Natural killer cell (primary cell): ENCODE measurements at places on chromosomes 2 and 18. TPM values are rescaled to one million over a fixed set of nuclear protein-coding genes. Genes with fewer than 3 reads are reported as not detected.
A peak's percentile ranks its signal among the peaks of the same experiment; 100 is the strongest.

DNA sequence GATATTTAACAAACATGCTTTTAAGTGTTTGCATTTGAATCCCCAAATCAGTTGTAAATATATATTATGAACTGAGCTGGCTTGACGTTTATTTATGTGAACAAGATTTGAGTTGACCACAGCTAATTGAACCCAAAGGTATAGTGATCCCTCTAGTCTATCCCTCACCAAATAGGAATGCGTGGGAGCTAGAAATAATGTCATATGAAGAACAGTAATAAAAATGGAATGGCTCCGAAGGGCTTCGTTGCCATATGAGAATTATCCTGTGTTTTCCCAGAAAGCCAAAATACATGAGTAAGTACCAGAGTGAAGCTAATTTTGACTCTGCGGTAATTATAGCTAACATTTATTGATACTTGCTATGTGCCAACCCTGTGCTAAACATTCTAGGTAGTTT lies 142.7 kb downstream of the ADCYAP1 start:
- no peaks in the 10 kb centered on the region for H3K36me3 ChIP-seq
- no peak overlapping the region for H3K4me3 ChIP-seq
- no peaks in the 10 kb centered on the region for H3K27me3 ChIP-seq
- no peaks in the 10 kb centered on the region for H3K4me1 ChIP-seq

Gene AGXT
- not detected for total RNA-seq

DNA sequence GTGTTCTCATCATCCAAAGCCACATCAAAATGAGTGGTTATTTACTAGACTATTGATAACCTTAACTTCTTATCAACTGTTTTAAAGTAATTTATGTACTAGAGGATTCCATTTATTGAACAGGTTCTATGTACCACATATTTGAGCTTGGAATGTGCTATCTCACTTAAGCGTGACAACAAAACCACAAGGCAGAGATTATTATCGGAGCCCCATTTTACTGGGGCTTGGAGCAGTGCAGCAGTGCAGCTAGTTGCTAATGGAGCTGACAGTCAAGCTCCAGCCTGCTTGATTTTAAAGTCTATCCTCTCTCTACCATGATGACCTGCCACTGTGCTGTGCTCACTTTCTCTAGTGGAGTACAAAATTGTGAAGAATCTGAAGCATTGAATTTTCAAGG lies 24.6 kb downstream of the GCG start:
- H3K27ac ChIP-seq, result no peak overlapping the region
- no peak overlapping the region for H3K4me3 ChIP-seq
- no peaks in the 10 kb centered on the region for H3K36me3 ChIP-seq
- no peaks in the 10 kb centered on the region for H3K27me3 ChIP-seq

Gene ANKRD62
- not detected for total RNA-seq

DNA sequence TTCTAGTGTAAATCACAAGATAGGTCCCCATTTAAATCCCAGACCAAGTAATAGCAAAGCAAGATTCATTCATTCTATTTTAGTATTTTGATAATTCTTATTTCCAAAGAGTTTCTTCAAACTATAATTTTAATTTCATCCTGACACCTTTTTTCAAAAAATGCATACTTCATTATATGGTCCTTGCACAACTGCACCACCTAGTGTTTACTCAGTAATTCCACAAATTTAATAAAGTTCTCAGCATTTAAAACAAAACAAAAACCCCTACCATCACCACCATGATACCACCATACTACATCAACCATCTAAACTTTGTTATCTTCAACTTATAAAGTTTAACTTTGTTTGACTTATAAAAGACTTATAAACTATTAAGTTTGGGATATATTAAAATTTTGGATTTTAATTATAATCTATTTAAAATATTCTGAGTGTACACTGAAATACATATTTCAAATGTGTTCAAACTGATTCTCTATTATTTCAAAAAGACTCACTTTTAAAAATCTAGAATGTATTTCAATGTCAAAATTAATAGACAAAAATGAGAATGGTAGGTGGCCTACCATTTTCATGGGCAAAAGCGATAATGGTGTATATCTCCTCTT lies 44.2 kb downstream of the WDPCP start:
- peak; percentile 18 for DNase-seq
- H3K4me1 ChIP-seq, result no peaks in the 10 kb centered on the region
- H3K36me3 ChIP-seq, result no peaks in the 10 kb centered on the region
- H3K27ac ChIP-seq, result no peak overlapping the region
- no peaks in the 10 kb centered on the region for H3K27me3 ChIP-seq

Gene CXCR1
- total RNA-seq, result 9.1 TPM

Gene IL36B
- total RNA-seq, result not detected

- no peak for DNase-seq
- H3K27me3 ChIP-seq, result no peaks in the 10 kb centered on the region
- H3K36me3 ChIP-seq, result peaks cover 12% of the 10 kb centered on the region
- no peak overlapping the region for H3K27ac ChIP-seq
- H3K4me1 ChIP-seq, result peaks cover 10% of the 10 kb centered on the region
- H3K4me3 ChIP-seq, result no peak overlapping the region
Observed at GRCh38 chr18:49495076-49495475, 8.0 kb upstream of the C18orf32 start.

- no peak overlapping the region for H3K4me3 ChIP-seq
- H3K36me3 ChIP-seq, result no peaks in the 10 kb centered on the region
- H3K27ac ChIP-seq, result no peak overlapping the region
- H3K4me1 ChIP-seq, result peaks cover 14% of the 10 kb centered on the region
Observed at GRCh38 chr2:108963057-108963456, 26.0 kb downstream of the EDAR start.

- no peak overlapping the region for H3K4me3 ChIP-seq
- no peak for DNase-seq
- H3K27ac ChIP-seq, result no peak overlapping the region
- no peaks in the 10 kb centered on the region for H3K36me3 ChIP-seq
- no peaks in the 10 kb centered on the region for H3K4me1 ChIP-seq
Observed at GRCh38 chr2:240182476-240182875, 42.0 kb upstream of the OTOS start.

- DNase-seq, result no peak
- H3K36me3 ChIP-seq, result no peaks in the 10 kb centered on the region
- no peak overlapping the region for H3K27ac ChIP-seq
- H3K4me1 ChIP-seq, result no peaks in the 10 kb centered on the region
- no peak overlapping the region for H3K4me3 ChIP-seq
- no peaks in the 10 kb centered on the region for H3K27me3 ChIP-seq
Observed at GRCh38 chr2:224178056-224178455, 139.0 kb upstream of the SERPINE2 start.

DNA sequence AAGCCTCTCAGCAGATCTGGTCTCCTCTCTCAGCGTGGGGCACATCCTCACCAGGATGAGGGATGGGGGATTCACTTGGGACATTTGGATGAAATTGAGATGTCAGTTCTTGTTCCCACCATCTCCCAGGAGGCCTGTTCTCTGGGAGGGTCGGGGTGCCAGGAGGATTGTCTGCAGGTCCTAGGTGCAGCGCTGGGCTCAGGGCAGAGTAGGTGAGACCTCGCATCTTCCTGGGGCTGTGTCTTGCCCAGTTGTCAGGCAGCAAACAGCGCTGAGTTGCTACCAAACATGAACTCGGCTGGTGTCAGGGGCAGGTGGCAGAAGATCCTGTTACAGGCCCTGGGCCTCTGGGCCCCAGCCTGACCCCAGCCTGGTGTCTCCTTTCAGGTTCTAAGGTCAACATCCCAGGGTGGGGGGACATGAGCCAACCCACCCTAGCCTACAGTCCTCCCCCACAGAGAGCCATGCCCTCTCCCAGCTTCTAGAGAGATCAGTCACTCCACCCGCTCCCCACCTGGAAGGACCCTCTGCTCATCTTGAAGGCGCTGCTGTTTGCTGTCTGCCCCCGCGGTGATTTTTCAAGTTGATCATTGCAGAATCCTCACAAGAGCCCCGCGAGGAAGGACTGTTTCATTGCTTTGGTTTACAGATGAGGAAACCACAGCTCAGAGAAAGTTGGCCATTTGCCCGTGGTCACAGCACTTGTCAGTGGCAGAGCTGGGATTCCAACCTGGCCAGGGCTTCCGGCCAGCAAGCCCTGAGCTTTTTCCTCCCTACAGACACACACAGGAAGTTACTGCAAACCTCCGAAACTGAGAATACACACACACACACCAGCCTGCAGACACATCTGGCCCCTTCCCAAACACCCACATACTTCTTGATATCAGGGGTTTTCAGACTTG lies 83.9 kb downstream of the STPG4 start:
- H3K4me3 ChIP-seq, result no peak overlapping the region
- peaks cover 14% of the 10 kb centered on the region for H3K36me3 ChIP-seq
- peak overlapping the region; percentile 81 for H3K27ac ChIP-seq
- DNase-seq, result peak; percentile 68

Gene SNED1
- total RNA-seq, result 0.97 TPM

DNA sequence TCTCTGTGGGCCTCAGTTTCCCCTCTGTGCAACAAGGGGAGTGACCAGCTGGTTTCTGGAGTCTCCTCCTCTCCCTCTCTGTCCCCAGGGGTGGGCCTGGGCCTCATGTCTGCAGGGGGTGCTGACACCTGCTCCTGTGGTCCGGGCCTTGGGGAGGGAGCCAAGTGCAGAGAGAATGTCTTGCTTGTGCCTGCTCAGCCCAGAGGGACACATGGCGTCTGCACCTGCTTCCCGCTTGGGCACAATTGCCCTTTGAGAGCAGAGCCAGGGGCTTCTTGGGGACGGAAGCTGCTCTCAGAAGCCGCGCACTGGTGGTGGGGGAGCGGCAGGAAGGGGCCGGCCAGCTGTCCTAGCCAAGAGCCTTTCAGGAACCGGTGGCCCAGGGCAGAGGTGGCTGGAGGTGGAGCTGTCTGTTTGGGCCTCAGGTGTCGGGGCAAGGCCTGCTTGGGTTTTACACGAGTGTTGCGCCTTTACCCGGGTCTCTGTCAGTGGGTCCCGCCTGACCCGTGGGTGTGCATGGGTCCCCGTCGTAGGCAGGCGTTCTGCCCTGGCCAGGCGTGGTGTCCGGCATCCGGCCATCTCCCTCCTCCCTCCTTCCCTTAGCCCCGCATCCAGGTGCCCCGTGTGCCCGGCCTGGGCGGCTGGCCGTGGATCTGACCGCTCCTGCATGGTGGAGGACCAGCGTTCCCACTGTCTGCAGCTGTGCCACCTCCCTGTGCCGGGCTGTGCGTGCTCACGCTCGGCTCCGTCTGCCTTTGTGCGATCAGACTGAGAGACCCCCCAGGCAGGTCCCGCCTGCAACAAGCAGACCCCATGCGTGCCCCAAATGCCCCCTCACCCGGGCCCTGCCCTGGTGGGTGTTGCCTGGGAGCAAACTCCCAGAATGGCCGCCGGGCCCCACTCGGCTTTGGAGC lies 4.0 kb downstream of the NEU4 start:
- no peaks in the 10 kb centered on the region for H3K27me3 ChIP-seq
- no peak for DNase-seq
- H3K36me3 ChIP-seq, result no peaks in the 10 kb centered on the region
- H3K4me1 ChIP-seq, result peaks cover 10% of the 10 kb centered on the region
- no peak overlapping the region for H3K4me3 ChIP-seq

Gene HTR2B
- total RNA-seq, result not detected

Gene CDH19
- total RNA-seq, result not detected

Gene SLC9A4
- 0.38 TPM for total RNA-seq

Gene LOXHD1
- total RNA-seq, result 0.14 TPM

DNA sequence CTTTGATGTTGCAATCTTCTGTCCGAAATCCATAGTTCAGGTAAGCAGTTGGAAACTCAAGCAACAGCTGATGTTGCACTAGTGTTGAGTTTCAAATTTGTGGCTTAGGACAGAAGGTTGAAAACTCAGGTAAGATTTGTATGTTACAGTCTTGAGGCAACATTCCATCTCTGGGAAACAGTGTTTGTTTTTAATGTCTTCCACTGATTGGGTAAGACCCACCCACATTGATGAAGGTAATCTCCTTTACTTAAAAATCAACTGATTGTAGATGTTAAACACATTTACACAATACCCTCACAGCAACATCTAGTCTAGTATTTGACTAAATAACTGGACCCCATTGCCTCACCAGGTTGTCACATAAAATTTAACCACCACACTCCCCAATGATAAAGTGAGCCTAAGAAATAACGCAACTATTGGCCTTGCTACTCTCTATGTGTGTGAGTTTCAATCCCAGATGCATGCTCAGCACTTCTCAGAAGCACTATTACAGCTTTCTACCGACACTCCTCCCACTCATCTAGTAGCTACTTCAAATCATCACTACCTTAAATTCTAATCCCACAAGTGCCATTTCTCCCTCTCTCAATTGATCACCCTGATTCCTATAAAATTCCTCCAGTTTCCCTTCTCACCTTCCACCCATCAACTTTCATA lies 164.0 kb downstream of the MBD2 start:
- no peak overlapping the region for H3K4me3 ChIP-seq
- H3K27ac ChIP-seq, result no peak overlapping the region
- H3K4me1 ChIP-seq, result no peaks in the 10 kb centered on the region
- no peak for DNase-seq

- no peaks in the 10 kb centered on the region for H3K36me3 ChIP-seq
- no peak overlapping the region for H3K4me3 ChIP-seq
- H3K4me1 ChIP-seq, result no peaks in the 10 kb centered on the region
- H3K27me3 ChIP-seq, result no peaks in the 10 kb centered on the region
- no peak overlapping the region for H3K27ac ChIP-seq
- no peak for DNase-seq
Observed at GRCh38 chr18:66316701-66317100, 287.2 kb downstream of the CDH19 start.

Gene SH3BP4
- total RNA-seq, result 1.0 TPM

DNA sequence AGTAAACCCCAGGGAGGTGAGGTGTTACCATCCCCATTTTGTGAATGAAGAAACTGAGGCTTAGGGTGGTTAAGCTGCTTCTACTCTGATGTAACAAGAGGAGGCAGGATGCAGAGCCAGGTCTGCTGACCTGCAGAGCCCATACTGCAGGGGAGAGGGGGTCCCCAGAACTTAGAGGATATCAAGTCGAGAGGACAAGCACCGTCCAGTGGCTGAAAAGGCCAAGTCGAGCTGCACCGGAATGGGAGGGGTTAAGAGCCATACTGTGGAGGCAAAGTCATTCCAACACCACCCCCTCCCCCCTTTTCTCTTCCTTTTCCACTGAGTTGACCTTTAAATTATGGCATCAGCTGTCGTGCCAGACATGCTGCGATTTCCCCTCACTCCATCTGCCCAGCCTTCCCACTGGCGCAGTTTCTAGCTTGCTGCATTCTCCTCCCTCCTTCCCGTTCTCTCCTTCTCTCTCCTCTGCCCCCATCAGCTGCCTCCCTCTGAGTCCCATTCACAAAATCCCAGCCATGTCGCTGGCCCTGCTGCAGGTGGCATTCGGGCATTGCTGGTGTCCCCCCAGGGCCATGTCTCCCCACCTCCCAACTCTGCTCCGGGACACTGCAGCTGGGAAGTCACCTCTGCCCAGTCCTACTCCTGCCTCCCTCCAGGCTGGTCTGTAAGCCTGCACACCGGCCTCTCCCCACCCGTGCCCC lies 346.9 kb downstream of the DYSF start:
- no peak overlapping the region for H3K27ac ChIP-seq
- H3K4me3 ChIP-seq, result no peak overlapping the region
- no peaks in the 10 kb centered on the region for H3K27me3 ChIP-seq
- H3K4me1 ChIP-seq, result no peaks in the 10 kb centered on the region
- no peak for DNase-seq
